ENCODE measurements at places on chromosomes 3 and 15.

- no peak for DNase-seq
Observed at GRCh38 chr15:62571072-62571471, 406.0 kb upstream of the C2CD4B start.

DNA sequence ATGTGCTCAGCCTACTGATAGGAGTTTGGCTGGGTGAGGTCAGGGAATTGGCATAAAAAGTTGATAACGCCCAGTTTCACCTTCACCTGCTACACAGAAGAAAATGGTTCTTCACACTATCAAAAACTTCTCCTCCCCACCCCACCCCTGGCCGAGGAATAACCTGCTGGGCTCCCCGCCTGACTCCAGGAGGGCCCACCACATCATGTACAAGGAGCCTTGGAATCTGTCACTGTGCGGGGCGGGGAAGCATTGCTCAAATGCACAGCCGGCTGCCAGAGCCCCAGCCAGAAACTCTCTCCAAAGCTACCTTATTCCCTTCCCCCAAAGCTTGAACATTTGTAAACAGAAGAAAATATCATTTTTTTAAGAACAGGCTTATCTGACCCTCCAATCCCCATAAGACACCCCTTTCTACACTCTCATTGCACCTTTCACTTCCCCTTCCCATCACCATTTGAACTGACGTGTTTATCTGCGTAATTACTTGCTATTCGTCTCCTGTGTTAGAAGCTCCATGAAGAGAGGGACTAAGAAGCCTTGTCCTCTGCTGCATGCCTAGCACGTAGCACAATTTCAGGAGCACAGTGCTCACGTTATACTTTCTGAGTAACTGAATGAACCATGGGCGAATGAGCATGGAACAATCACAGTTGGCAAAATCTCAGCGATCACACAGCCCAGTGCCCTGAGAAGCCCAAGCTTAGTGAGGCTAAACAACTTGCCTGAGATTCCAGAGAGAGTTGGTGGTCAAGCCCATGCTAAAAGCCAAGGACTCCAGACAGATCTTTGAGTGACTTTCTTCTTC, 82.9 kb downstream of the HES1 start:
- no peak for DNase-seq

GRCh38 chr15:28955993-28956421, 70.2 kb downstream of the APBA2 start:
- DNase-seq = no peak

- no peak for DNase-seq
Observed at GRCh38 chr3:137012097-137012501, 54.3 kb downstream of the IL20RB start.

- DNase-seq = no peak
Observed at GRCh38 chr3:149941186-149941585, 29.5 kb downstream of the PFN2 start.

GRCh38 chr15:42863572-42864239, 56.9 kb downstream of the TTBK2 start:
- DNase-seq = no peak

GRCh38 chr3:18812316-18812715, 336.0 kb upstream of the KCNH8 start:
- no peak for DNase-seq

All from activated T-cell treated with anti-CD3 and anti-CD28 coated beads, Interleukin-2, amount 50 U/mL, for 4 hours (primary cell).